ENCODE measurements at places on chromosomes 7 and 10.

GRCh38 chr10:120145107-120145506 lies 252.6 kb downstream of the SEC23IP start:
- no peaks in the 10 kb centered on the region for H3K27me3 ChIP-seq
- no peak overlapping the region for H3K27ac ChIP-seq

DNA sequence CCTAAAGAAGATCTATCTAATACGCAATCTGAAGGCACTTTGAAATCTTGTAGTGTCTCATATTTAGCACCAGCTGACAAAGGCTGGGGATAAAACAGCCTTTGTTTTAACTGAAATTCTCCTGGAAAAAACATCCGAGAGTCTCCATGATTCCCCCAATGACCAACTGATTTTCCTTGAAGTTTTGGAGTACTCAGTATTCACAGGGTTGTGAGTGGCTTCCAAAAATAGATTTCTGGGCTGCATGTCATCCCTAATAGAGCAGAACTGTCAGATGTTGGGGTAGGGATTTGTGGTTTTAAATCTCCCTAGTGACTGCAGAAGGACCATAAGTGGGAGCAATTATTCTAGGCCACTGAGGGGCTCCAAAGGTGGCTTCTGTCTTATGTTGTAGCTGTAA lies 206.4 kb downstream of the TAX1BP1 start:
- H3K36me3 ChIP-seq = no peaks in the 10 kb centered on the region
- H3K4me3 ChIP-seq = no peak overlapping the region
- H3K4me1 ChIP-seq = no peaks in the 10 kb centered on the region

GRCh38 chr10:18364987-18365775 lies 225.0 kb downstream of the CACNB2 start:
- H3K4me3 ChIP-seq = no peak overlapping the region

DNA sequence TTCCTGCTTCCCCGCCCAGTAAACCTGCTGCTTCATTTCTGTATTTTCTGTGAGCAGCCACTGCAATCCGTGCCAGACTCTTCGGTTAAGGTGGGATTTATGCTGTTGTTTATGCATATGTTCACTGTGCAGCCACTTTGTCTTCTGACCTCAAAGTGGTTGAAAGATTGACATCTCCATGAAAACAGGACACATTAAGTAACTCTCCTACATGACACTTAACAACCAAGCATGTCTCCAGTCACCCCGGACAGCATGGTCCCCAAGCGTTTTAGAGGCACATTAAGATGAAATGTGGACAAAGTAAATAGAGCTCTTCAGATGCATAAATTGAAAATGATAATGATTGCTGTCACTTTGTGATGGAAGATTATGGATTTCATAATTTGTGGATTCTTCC lies 421.3 kb downstream of the GFRA1 start:
- H3K27me3 ChIP-seq = no peaks in the 10 kb centered on the region
- no peak overlapping the region for H3K27ac ChIP-seq
- no peak for DNase-seq
- H3K36me3 ChIP-seq = no peaks in the 10 kb centered on the region

DNA sequence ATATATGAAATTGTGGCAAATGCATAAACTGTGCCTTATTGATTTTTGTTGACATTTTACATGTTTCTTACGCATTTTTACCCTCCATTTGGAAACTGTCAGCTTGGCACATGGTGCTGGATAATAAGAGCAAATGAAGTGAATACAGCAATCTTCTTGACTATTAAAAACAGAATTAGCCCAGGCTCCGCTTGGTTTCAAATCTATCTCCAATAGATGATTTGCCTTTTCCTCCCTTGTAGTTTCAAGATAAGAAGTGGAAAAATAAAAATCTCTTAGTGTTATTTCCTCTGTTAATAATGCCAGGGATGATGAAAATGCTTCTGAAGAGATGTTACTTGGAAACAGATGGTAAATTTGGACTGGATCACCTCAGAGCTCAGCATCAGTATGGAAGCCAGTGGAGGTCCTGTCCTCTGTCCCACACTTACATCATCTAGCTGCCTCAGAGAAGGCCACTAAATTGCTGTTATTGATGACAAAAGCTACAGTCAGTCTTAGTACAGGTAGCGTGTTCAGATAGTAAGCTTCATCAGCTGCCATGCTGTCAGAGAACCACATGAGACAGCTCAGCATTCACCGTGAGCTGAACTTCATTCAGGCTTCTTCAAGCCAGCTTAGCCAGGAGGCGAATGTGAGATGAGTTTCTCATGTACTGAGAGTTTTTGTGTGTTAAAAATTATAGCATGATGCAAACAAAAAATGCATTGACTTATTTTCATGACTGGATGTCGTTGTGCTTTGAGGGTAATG lies 246.8 kb downstream of the CELF2 start:
- H3K36me3 ChIP-seq = peaks cover 78% of the 10 kb centered on the region
- DNase-seq = no peak
- H3K4me1 ChIP-seq = peaks cover 72% of the 10 kb centered on the region
- no peaks in the 10 kb centered on the region for H3K27me3 ChIP-seq

GRCh38 chr10:12238821-12239220 lies 42.8 kb downstream of the CDC123 start:
- peaks cover 24% of the 10 kb centered on the region for H3K4me1 ChIP-seq
- no peak overlapping the region for H3K4me3 ChIP-seq
- no peak overlapping the region for H3K27ac ChIP-seq
- no peak for DNase-seq
- H3K36me3 ChIP-seq = peaks cover 45% of the 10 kb centered on the region

DNA sequence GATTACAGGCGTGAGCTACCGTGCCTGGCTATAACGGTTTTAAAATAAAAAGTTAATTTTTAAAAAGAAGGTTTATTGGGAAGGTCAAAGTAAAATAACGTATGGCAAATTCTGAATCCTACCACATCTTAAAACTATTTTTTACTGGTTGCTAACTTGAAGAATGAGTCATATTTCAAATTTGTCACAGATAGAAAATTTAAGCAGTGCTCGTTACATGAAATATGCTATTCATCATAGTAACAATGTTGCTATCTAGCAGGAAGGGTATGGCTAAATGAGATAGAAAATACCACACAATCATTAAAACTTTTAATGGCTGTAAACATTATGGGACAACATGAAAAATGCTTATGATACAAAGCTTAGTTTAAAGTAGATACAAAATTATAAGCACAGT lies 500.5 kb downstream of the PHTF2 start:
- no peak for DNase-seq
- no peak overlapping the region for H3K27ac ChIP-seq
- no peaks in the 10 kb centered on the region for H3K36me3 ChIP-seq
- H3K4me1 ChIP-seq = no peaks in the 10 kb centered on the region
- H3K27me3 ChIP-seq = no peaks in the 10 kb centered on the region

- no peak overlapping the region for H3K27ac ChIP-seq
- H3K4me1 ChIP-seq = no peaks in the 10 kb centered on the region
- DNase-seq = no peak
- peaks cover 41% of the 10 kb centered on the region for H3K36me3 ChIP-seq
- H3K4me3 ChIP-seq = no peak overlapping the region
Observed at GRCh38 chr7:107694386-107694785, 33.8 kb downstream of the SLC26A4 start.

- H3K27me3 ChIP-seq = no peaks in the 10 kb centered on the region
- H3K4me1 ChIP-seq = peaks cover 16% of the 10 kb centered on the region
- H3K27ac ChIP-seq = peak overlapping the region; percentile 70
- no peaks in the 10 kb centered on the region for H3K36me3 ChIP-seq
- H3K4me3 ChIP-seq = no peak overlapping the region
Observed at GRCh38 chr7:102306916-102307677, 20.4 kb downstream of the SH2B2 start.

GRCh38 chr10:19628767-19629560 lies 187.3 kb upstream of the PLXDC2 start:
- no peaks in the 10 kb centered on the region for H3K27me3 ChIP-seq
- H3K27ac ChIP-seq = no peak overlapping the region
- no peaks in the 10 kb centered on the region for H3K36me3 ChIP-seq
- DNase-seq = no peak
- no peak overlapping the region for H3K4me3 ChIP-seq
- no peaks in the 10 kb centered on the region for H3K4me1 ChIP-seq

- peaks cover 57% of the 10 kb centered on the region for H3K36me3 ChIP-seq
- no peak overlapping the region for H3K4me3 ChIP-seq
- no peaks in the 10 kb centered on the region for H3K27me3 ChIP-seq
- DNase-seq = no peak
Observed at GRCh38 chr7:98949336-98950044, 71.2 kb downstream of the TRRAP start.

Data from activated CD8-positive, alpha-beta memory T cell treated with anti-CD3 and anti-CD28 coated beads, Interleukin-2, amount 10 ng/mL, durations not matched to agents 7 days and 5 days (primary cell).